ENCODE measurements at places on chromosomes 3 and 15.

DNA sequence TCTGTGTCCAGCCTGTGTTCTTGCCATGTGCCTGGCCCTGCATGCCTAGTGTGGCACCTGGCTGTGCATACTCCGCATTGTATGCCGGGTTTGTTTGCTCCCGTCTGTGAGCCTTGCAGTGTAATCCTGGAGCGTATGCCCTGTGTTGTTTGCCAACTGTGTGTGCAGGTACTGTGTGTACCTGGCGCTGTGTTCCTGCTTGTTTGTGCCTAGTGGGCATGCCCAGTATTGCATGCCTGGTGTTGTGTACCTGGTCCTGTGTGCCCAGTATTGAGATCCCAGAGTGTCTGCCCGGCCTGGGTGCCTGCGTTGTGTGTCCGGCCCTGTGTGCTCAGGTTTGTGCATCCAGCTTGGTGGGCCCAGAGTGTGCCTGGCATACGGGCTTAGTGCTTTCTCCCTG lies 54.5 kb upstream of the CHRNA7 start:
- no peak for DNase-seq

GRCh38 chr3:60294181-60294580 lies 957.1 kb downstream of the FHIT start:
- DNase-seq: no peak

DNA sequence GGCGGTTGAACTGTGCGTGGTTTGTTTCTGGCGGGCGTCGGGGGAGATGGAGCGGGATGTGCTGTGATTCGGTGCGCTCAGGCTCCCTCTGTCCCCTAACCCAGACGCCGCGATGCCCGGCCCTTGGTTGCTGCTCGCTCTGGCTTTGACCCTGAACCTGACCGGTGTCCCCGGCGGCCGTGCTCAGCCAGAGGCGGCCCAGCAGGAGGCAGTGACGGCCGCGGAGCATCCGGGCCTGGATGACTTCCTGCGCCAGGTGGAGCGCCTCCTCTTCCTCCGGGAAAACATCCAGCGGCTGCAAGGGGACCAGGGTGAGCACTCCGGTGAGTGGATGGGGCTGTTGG lies 1.2 kb downstream of the TRH start:
- DNase-seq: no peak

GRCh38 chr3:196093317-196094111 lies 11.6 kb upstream of the TFRC start:
- no peak for DNase-seq

GRCh38 chr3:158792709-158793108 lies 9.1 kb upstream of the MFSD1 start:
- DNase-seq: no peak

DNA sequence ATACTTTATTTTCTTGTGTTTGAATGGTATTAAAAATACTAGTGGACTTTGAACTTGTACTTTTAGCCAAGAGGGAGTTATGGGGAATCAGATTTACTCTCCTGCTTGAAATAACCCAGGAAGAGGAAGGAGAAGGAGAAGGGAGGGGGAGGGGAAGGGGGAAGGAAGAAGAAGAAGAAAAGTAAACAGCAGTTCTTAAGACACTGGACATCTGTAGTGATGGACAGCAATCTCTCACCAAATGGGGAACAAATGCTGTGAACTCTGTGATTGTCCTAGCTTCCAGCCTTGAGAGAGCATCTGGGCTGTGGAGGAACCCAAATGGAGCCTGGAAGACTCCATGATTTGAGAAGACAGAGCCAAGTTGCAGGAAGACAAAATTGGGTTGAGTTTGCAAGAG lies 52.0 kb downstream of the VPS8 start:
- DNase-seq: no peak

- DNase-seq: no peak
Observed at GRCh38 chr3:71537211-71537611, 46.3 kb downstream of the FOXP1 start.

- DNase-seq: no peak
Observed at GRCh38 chr3:88231632-88232031, 81.9 kb downstream of the C3orf38 start.

GRCh38 chr3:75341324-75342067 lies 322.6 kb upstream of the FRG2C start:
- no peak for DNase-seq

DNA sequence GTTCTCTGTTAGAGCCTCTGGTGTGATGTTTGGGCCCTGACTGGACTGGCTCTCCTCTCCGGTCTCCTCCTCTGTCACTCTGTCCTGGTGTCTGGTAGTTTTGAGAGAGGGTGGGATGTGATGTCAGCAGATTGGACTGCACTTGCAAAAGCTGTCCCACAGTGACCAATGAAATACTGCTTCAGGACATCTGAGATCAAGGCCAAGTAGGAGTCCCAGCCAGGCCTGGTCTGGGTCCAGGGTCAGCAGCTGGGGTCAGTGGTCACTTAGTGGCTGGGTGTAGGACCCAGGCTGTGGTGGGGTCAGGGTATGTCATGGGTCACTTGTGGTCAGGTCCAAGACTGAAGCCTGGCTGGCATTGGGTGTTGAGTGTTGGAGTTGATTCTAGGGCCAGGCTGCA lies 20.9 kb downstream of the ALDH1L1 start:
- DNase-seq: no peak

- no peak for DNase-seq
Observed at GRCh38 chr3:359672-360071, 163.1 kb downstream of the CHL1 start.

GRCh38 chr3:173892547-173892946 lies 495.0 kb downstream of the NLGN1 start:
- no peak for DNase-seq

GRCh38 chr3:56878074-56878473 lies 76.3 kb upstream of the ARHGEF3 start:
- DNase-seq: no peak

DNA sequence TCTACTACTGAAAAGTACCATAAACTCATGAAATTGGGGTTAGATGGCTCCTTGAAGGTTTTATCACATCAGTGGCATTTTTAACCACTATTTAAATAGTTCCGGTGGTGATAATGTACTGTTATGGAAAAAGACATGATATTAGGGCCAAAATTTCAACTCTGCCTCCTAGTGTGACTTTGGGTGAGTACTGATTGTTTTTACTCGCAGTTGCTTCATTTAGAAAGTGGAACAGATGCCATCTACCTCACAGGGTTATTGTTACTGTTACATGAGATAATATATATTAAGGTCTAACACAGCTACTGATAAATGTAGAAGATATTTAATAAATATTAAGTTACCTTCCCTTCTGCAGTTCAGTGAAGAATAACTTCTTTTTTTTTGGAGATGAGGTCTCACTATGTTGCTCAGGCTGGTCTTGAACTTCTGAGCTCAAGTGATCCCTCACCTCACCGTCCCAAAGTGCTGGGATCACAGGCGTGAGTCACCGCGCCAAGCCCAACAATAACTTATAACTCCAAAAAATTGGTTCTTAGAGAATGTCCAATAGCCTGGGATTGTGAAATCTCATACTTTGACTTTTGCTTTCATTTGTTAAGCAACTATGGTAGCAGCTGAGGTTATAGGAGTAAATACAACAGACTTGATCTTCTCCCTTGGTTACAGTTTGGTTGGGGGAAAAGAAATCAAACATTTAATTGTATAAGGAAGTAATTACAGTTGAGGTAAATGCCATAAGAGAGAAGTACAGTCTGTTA lies 48.3 kb downstream of the MEF2A start:
- no peak for DNase-seq

DNA sequence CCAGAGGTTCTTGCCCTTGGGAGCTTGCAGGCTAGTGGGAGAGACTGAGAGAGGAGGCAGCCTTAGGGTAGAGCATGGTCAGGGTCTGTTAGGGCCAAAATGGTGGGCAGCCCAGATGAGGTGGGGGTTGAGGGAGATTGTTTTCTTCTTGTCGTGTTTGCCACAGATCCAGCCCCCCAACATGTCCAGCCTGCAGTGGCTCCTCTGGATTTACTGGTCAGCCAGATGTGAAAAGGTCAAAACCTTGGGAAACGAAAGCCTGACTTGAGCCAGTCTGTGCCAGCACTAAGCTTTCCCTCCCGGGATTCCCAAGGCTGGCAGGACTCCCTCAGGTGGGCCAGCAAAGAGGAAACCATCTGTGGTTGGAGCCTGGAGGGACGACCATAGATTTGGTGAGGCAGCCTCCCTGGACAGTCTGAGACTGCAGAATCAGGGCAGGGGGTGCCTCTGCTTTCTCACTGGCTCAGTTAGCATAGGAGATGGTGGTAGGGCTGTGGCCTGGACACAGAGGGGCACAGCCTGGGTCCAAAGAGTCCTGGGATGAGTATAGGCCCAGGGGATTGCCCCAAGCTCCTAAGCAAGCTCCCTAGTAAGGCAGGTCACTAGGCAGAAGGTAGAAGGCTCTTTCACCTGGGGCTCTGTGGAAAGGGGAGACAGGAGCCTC lies 51.2 kb upstream of the PRR23C start:
- DNase-seq: no peak

GRCh38 chr3:155323063-155323666 lies 29.7 kb upstream of the STRIT1 start:
- DNase-seq: no peak

DNA sequence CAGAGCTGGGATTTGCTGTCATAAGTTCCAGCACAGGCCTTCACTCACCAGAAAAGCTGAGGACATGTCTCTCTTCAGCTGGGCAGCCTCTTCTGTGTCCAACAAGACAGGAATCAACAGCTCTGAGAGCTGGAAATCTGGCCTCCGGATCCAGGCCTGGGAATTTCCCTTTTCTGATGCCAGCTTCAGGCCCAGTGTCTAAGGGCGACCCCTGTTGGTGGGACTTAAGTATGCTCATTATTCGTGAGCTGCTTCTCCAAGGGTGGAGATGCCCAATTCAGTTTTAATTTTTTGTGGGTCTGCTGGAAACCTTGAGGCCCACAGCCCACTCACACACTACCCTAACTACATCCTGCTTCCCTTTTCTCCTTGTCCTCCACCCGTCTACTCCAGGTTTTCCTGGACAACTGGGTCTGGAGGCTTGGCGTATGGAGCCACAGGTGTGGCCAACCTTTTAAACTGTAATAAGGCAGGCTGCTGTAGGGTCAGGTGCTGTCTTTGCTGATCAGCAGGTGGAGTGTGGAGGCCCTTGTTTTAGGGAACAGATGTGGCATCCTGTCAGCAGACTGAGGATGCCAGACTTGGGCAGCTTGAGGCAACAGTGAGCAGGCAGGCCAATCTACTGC lies 2.6 kb upstream of the CEMIP start:
- no peak for DNase-seq

DNA sequence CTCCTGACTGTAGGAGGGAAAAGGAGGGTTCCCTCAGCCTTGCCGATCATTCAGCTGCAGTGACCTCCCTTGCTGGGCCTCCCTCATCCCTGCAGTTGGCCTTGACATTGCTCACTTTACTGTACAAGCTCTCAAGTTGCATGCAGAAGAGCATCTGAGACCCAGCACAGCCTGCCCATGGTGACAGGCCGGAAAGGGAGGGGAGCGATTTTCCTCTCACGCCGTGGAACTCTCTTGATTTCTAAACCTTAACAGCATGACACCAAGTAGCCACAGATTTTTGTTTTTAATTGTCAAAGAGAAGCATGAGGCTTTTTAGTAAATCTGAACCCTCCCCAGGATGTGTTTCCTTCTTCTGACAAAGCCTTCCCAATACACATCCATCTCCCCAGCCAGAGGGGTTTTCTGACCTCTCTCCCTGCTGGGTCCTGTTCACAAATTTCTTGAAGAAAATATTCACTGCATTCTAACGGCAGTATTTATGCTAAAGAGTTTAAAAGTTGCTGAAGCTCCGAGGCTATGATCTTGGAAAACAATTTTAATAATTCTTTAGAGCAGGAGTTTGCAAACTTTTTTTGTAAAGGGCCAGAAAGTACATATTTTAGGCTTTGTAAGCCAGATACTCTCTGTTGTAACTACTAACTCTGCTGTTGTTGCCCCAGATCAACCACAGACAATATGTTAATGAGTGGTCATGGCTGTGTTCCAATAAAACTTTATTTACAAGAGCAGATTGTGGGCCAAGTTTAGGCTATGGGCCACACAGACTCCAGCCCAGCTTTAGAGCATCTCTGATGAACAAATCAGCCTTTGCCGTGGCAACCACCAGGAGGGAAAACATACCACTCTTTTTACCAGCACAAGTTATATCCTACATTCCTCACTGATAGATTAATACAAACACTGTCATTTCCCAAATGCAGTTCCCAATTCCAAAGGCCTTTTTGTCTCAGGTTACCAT lies 34.8 kb downstream of the LMCD1 start:
- no peak for DNase-seq

GRCh38 chr15:68797191-68797590 lies 23.5 kb downstream of the ANP32A start:
- no peak for DNase-seq

- DNase-seq: no peak
Observed at GRCh38 chr3:194328942-194329582, 22.1 kb downstream of the CPN2 start.

- no peak for DNase-seq
Observed at GRCh38 chr3:194973366-194974000, 287.8 kb downstream of the FAM43A start.

- DNase-seq: no peak
Observed at GRCh38 chr3:186214670-186215069, 105.8 kb upstream of the ETV5 start.

DNA sequence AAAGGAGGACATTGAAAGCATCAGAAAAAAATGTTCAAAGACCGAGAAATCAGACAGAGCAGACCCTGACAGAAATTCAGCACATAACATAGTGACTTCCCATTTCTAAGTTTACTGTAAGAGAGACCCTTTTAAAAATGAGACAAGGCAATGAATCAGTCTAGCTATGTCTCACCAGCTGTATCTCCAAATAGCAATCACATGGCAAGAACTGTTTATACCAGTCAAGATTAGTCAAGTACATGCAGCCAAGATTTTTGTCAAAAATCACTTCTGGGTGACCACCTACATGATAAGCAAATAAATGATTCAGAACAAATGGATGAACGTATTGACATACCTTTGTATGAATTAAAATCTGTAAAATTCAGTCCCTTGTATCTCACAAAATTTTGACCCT lies 138.0 kb downstream of the DTWD1 start:
- DNase-seq: no peak

GRCh38 chr15:68815598-68815997 lies 5.1 kb downstream of the ANP32A start:
- DNase-seq: no peak

DNA sequence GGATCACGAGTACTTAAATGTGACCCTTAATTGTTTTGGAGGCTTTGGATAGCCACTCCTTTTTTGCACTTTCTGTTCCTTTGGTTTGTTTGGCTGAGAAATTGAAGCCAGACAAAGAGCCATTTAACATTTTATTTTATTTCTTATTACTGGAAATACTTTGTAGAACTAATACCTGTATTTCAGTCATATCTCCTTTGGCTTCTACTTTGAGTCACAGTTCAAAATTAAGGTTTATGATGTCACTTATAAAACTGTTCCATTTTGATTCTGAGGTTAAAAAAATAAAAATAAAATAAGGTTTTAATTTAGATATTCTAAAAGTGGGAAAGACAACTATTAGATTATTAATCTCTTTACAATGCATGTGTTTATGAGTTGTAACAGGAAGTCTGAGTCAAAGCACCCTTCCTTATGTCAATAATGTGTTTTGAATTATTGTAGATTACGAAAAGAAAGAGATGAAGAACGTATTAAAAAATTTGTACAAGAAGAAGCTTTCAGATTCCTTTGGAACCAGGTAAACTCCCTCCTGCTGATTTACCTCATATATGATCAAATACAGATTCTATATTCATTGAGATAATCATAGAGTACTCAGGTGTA lies 16.9 kb upstream of the NXPE3 start:
- DNase-seq: no peak

GRCh38 chr15:88661761-88662556 lies 23.1 kb downstream of the ISG20 start:
- DNase-seq: no peak

GRCh38 chr3:104523136-104523535 lies 843.6 kb upstream of the ALCAM start:
- no peak for DNase-seq

Measured in cortex of kidney (tissue), 1 donor.